ENCODE measurements at places on chromosomes 4 and X.
A peak's percentile ranks its signal among the peaks of the same experiment; 100 is the strongest.

DNA sequence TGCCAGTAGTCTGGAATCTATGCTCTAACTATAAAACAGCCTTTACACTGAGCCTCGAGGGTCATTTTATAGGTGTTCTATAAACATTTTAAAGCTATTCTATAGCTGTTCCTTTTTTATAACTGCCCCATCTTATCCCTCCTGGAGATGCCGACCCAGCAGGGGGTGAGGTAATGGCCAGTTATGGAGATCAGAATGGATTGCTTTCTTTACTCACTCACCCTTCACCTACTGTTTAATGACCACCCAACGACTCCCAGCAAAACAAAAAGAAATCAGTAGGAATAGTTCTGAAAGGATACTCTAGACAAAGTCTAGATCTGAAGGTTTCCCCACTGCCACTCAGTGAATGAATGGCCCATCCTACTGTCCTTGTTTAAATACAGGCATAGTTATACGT, 1113.1 kb downstream of the FAT4 start:
- DNase-seq: no peak

- peak; percentile 71 for DNase-seq
These were observed 518.8 kb upstream of the FTHL17 start for GRCh38 chrX:31590581-31591114.

- DNase-seq: no peak
These were observed 23.9 kb downstream of the MOB1B start for GRCh38 chr4:70925899-70926635.

DNA sequence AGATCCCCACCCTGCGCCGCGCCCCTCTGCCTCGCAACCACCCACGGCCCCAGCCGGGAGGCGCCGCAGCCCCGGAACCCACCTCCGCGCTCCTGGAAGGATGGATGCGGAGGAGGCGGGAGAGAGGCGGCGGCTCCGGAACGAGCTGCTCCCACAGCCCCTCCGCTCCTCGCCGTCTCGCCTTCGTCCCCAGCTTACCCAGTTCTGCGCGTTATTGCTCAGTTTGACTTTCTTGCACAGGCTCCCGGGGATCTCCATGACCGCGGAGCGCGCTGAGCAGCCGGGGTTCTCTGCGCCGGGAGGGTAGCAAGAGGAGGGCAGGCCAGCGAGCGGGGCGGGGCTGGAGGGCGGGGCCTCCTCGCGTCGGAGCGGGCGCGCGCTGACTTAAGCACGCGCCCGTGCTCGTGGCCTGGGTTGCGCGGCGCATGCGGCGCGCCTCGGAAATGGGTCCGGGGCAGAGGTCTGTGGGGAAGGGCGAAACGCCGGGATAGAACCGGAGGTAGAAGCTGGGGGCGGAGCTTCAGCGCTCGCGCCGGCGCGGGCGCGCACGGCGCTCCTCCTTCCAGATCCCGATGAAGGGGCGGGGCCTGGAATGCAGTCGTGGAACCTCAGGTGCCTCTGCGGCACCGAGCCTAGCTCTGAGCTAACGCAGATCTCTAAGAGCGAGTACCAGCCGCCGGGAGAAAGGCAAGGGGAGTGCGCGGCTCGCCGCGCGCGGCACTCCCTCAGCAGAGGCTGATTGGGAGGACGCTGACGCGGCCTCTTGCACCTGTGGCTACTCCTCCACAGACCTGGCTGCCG, at the start of gene PAPSS1:
Gene PAPSS1, minus strand, starts transcription at position 313 of the 801 bp plus-strand sequence. Its CDS starts 55 bp downstream, at position 258.
- peak; percentile 99 for DNase-seq

GRCh38 chr4:37981844-37982720, 21.9 kb downstream of the PTTG2 start:
- DNase-seq: peak; percentile 33

GRCh38 chr4:79850626-79851025, 222.4 kb downstream of the ANTXR2 start:
- no peak for DNase-seq

GRCh38 chr4:182276210-182277109, 33.3 kb downstream of the TENM3 start:
- no peak for DNase-seq

DNA sequence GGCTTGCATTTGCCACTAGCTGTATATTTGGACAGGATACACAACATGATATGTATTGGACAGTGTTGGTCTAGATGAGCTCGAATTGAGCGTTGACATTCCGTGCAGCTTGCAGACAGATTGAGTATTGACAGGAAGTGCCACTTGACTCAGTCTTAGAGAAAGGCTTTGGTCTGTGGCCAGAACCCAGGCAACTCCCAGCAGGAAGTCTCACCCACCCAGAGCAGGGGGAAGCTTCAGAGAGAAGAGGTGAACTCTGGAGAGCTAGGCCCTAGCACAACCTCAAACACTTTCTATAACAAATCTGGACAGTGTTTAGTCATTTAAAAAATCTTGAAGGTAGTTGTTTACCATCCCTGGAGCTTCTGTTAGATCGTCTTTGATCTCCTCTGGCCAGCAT, 280.5 kb downstream of the FBXW7 start:
- DNase-seq: peak; percentile 41

DNA sequence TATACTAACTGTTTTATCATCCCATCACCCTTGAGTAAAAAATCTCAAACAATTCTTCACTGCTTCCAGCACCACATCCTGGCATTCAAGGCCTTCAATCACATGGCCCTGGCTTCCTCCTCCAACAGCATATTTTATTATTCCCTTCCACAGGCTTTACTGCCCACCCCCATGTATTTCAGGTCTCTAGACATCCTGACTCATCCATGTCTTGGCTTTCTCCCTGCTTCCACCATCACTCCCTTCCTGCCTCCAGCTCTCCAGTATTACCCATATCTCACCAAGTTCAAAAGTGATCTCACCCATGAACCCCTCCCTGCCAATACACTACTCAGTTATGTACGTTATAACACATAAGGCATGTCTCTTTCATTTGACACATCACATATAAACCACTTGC, 34.7 kb upstream of the PLAC1 start:
- peak; percentile 41 for DNase-seq

DNA sequence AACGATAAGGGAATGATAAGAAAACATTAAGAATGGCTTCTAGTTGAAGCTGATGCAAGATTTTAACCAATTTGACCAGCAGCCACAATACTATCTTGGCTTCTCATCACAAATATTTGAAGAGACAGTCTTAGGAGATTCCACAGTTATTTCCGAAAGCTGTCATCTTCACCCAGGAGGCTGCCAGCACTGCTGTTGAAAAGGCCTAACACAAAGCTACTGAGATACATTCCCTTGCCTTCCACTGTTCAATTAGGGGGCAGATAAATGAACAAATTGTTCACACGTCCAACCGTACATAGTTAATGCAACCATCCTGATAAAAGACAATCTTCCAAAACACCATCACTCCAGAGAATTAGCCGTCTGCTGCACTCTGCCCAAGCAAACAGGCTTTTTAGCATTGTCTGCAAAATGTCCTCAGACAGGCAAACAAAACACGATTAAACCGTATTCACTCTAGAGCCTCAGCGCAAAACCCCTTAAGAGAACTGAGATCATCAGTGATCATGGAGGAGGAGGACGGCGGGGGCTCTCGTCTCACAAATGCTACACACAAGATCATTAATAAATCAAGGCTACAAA, 189.8 kb upstream of the PSAPL1 start:
- DNase-seq: no peak

GRCh38 chr4:95045429-95045828, 287.7 kb downstream of the BMPR1B start:
- no peak for DNase-seq

- DNase-seq: no peak
These were observed 21.9 kb downstream of the TRIML1 start for GRCh38 chr4:188161167-188161566.

DNA sequence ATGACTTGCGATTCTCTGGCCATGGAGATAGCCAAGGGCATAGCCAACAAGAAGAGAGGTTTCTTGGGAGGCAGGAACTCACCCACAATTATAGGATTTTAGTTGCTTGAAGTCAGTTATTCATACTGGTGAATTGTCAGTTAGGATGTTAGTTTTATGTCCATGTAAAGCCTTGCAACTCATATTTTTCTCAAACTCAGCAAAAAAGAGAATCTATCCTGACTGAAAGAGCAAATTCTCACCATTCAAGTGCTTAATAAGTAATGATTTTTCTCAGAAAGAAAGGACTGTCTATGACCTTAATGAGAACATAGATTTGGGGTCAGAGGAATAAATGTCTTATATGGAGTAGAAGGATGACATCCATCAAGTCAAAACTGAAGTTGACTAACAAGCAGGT, 934.5 kb downstream of the STPG2 start:
- DNase-seq: no peak

- DNase-seq: peak; percentile 12
These were observed 131.7 kb upstream of the INTU start for GRCh38 chr4:127501103-127501502.

- peak; percentile 27 for DNase-seq
These were observed 160.4 kb upstream of the GPR101 start for GRCh38 chrX:137194164-137194563.

DNA sequence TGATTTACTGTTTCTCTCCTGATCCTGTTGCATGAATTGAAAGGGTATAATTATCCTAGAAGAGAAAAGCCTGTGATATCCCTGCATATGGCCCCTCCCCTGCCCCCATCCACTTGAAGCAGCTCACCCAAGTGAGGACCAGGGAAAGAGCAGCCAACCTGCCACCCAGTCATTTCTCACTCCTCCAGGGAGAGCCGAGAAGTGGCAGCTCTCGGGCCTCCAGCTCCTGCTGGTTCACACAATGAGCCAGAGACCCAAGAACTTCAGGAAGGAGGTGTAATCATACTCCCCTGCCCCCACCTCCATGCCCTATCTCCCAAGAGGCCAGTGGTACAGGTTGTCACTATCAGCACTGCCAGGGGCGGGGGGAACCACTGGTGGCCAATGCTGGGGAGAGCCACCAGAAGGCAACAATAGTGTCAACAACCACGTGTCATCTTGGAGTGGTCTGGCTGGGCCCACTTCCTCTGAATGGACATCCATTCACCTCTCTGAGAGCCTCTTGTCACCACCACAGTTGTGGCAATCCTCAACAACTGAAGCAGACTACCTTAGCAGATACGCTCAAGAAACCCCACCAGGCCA, 42.9 kb downstream of the APOO start:
- no peak for DNase-seq

DNA sequence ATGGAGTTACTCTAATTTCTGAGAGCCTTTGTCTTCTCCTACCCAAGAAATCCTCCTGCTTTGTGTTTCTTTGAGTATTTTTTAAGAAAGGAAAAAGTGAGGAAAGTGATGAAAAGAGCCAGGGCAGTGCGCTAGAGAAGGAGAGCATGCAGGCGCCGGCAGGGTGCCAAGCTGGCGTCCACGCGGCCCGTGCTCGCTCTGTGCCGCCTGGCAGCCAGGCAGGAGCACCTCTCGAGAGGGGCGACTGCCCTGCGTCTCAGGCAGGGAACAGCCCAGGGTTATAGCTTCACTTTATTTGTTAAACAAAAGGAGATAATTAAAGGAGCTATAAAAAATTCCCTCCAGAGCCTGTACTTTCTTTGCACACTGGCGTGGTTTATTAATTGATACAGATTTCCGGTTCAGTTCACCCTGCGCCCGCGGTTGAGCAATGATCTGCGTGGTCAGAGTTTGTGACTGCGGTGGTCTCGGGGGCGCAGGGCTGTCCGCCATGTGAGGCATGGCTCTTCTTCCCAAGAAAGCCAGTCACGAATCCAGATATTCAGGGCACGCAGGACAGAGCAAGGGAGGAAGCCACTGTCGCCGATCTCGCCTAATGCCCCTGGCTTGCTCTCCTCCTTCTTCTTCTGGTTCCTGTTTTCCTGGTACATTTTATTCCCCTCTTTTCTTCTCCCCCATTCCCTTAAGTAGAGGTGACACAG, 110.8 kb upstream of the PAQR3 start:
- peak; percentile 9 for DNase-seq

GRCh38 chr4:47577779-47578553, 92.9 kb downstream of the ATP10D start:
- DNase-seq: peak; percentile 88

GRCh38 chr4:84028340-84028739, 470.8 kb downstream of the NKX6-1 start:
- DNase-seq: no peak

DNA sequence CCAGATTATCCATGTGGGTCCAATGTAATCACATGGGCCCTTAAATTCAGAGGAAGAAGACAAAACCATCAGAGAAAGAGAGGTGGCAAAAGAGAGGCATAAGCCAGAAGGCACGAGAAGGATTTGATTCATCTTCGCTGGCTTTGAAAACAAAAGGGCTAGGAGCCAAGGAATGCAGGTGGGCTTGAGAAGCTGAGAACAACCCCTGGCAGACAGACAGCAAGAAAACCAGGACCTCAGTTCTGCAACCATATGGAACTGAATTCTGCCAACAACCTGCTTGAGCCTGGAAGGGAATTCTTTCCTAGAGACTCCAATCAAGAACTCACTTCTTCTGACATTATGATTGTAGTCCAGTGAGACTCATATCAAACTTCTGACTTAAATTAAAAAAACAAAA, 1531.8 kb downstream of the PCDH7 start:
- DNase-seq: no peak

- DNase-seq: peak; percentile 93
These were observed 112.8 kb upstream of the ATXN3L start for GRCh38 chrX:13432414-13433297.

DNA sequence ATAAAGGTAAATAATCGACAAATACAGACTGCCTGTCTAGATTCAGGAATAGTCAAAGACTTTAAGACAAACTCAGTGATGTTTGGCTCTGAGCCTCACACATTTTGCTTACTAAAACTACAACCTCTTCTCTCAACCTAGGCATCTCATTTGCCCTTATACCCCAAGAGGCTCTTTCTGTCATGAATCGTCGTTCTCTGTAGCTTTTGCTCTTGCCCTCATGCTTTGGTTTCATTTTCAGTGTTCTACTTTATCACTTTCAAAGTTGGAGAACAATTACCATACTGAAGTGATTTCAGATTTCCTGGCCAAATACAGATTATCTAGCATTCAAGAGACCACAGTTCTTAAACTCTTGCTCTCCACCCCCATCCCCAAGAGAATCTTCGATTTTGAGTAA, 114.1 kb upstream of the RAP2C start:
- DNase-seq: no peak
